ENCODE measurements at places on chromosomes 4 and X.

DNA sequence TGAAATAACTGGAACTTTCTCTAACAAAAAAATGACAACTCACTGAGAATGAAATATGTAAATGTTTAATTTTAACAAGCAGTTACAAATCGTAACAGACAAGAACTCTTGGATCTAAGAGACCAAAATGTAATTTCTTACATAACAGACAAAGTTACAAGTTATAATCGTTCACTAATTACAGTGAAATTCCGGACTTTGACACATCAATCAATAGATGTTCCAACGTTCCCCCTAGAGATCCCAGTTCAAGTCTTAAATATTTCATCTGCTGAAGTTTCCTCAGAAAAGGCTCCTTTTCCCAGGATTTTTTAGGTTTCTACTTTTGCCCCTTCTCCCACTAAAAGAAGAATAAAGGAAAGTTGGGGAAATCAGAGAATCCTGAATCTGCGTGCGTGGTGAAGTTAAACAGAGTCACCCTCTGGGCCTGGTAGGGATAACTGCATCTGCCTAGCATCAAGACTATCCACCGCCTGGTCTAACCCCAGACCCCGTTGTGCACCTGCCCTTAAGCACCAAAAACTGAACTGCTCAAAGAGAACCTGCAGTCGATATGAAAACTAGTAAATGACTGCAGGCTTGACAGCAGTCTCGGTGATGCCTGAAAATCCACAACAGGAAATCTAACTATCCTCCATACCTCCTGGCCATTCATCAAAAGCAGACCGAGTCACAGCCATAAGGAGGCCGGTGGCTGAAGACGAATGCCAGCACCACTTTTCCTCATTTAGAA lies 2.3 kb downstream of the IRF2 start:
- DNase-seq, result no peak

DNA sequence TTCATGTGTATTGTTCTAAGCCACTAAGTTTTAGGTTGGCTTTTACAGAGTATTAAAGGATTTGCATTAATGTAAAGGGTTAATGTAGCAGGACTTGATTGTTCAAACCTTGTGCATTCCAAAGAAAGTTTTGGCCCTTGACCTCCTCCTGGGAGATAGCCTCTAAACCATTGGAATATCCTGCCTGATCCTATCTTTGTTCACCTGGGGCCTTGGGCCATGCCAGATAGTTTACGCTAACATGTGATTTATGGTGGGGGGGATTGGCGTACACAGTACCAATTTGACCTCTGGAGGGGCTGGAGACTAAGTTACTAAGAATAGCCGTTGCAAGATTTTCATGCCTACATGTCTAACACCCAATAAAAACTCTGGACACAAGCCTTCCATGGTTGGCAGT lies 1002.7 kb upstream of the PABPC4L start:
- no peak for DNase-seq

- no peak for DNase-seq
Observed at GRCh38 chrX:153631907-153632594, 15.0 kb upstream of the DUSP9 start.

GRCh38 chr4:34417160-34417559 lies 1827.2 kb downstream of the ARAP2 start:
- DNase-seq, result no peak

DNA sequence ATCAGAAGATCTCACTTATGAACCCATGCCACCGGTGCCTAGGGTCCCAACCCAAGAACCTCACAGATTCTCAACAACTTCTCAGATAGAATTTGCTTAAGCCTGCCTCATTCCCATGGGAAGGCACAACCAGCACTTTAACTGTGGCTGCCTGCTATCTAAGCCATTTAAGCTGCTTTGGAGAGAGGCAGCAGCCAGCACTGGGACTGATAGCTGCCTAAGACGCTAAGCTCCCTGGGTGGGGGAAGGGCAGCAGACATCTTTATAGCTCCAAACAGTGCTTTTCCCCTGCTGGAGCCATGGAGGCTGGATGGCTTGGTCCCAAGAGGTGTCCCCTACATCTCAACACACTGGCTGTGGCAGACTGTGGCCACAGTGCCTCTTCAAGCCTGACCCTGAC lies 1268.6 kb downstream of the FAM133A start:
- no peak for DNase-seq

DNA sequence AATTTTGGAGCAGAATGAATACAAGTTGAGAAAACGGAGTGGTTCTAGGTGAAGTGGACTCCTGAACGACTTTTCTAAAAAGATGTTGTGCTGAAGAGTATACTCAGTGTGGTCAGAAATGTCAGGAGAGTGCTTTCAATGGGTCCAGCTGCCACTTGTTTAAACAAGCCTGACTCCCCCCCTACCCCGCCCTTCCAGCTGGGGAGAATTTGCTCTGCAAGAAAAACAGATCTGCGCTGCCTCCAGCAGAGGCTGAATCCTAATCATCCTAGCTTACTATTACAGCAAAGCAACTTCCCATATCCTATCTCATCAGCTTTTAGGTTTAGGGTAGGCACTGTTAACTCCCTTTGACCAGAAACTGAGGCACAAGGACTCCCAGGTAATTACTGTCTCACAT lies 1.9 kb downstream of the MAP3K15 start:
- no peak for DNase-seq

All from stimulated activated CD8-positive, alpha-beta memory T cell treated with anti-CD3 and anti-CD28 coated beads, Interleukin-4, amount 100 ng/mL, for 24 hours (primary cell).